ENCODE measurements at places on chromosomes 11 and 22.

DNA sequence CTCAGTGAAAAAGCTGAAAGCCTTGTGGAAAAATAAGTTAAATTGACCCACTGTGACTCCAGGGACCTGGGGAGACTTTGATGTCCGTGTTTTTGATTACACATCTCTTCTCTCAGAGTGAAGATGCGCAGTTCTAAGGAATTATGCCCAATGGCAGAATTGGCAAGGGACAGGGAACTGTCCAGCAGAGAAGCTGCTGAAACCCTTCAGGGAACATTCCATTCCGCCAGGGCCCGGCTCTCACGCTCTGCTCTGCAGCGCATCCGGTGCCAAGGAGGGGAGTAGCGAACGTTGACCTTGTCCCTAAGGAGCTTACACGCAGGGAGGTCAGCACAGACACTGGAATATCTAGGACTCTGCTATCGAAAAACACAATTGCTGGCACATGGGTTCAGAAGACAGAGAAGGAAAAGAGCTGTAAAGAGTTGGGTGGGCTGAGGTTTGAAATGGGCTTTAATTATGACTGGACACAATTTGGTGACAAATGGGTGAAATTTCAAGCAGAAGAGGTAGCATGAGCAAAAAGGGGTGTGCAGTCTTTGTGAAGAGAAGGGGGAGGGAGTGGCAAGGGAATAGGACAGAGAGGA is 64.5 kb upstream of the B3GAT1 start:
- DNase-seq = no peak

GRCh38 chr11:86140334-86140990 is 71.6 kb upstream of the PICALM start:
- no peak for DNase-seq

DNA sequence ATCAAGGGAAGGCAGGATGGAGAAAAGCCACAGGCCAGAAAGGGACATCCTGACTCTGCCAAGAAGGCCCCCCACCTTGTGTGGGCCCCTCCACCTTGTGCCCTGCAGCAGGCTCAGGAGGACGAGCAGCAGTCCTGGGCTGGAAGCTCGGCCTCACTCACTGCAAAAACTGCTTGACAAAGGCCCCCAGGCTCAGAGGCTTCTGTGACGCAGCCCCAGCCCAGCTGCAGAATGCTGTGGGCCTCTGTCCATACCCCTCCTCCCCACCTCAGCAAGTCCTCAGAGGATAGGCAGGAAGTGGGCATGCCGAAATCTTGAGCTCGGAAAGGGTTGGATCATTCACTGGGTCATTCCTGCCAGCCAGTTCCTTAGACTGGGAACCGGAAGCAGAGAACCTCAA is 61.9 kb downstream of the NRXN2 start:
- DNase-seq = no peak

DNA sequence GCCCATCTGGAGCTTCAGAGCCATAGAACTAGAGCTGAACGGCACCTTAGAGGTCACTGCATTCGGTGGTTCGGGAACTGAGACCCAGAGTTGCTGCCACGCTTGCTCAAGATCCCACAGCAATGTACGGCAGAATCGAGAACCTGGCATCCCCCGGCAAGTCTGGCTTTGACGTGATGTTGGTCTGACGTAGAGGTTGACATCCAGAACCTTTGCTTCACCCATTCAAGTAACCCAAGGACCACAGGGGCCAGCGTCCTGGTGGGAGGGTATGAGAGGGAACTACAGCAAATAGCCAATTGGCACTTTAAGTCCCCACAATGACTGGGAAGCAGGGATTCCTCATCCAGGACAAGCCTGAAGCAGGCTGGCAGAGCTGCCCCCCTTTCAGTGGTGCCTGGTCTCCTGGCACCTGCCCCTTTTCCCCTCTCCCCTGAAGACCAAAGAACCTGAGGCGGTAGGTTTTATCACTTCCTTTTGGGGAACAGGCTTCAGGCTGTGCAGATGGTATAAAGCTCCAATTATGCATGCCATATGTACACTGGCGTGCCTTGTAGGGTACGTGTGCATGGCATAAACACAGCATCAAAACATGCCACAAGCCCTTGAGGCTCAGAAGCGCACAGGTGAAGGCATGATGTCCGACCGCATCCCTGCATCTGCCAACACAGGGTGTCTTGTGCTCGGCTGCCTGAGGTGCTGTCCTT is 15.3 kb upstream of the TEF start:
- DNase-seq = no peak

- DNase-seq = no peak
Observed at GRCh38 chr11:77249427-77249826, 52.1 kb downstream of the GDPD4 start.

DNA sequence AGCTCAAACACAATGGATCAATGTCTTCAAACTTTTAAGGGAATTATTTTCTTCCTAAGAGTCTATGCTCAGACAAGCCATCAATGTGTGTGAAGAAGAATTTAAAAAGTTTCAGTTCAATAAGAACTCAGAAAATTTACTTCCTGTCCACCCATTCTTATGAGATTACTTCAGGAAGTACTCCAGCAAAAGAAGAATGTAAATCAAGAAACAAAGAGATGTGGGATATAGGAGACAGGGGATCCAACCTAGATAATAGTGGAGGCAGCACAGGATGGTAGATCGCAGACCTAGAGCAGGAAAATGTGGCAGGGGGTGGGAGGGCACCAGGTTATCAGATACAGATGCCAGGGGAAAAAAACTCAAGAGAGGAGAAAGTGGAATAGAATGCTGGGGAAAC is 170.6 kb downstream of the MPPED1 start:
- no peak for DNase-seq

DNA sequence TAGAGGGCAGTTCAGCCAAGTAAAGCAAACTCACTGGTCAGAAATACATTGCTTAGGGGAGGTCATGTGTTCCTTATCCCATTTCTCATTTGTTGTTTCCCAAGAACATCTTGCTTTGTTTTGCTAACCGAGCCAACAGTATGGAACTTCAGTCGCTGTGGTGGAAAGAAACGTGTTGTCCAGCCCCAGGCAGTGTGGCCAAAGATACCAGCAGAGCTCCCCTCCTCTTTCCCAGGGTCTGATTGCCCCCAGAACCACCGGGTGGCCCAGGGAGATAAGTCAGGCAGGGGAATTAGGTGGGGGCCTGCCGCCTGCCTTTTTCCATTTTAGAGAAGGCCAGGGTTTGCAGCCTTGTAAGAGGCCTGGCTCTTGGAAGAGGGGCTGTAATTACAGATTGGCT is 98.7 kb upstream of the CRYBB3 start:
- no peak for DNase-seq

- DNase-seq = no peak
Observed at GRCh38 chr11:71247551-71248250, 4.7 kb downstream of the SHANK2 start.

GRCh38 chr11:3610846-3611245 is 30.9 kb downstream of the ART5 start:
- no peak for DNase-seq

DNA sequence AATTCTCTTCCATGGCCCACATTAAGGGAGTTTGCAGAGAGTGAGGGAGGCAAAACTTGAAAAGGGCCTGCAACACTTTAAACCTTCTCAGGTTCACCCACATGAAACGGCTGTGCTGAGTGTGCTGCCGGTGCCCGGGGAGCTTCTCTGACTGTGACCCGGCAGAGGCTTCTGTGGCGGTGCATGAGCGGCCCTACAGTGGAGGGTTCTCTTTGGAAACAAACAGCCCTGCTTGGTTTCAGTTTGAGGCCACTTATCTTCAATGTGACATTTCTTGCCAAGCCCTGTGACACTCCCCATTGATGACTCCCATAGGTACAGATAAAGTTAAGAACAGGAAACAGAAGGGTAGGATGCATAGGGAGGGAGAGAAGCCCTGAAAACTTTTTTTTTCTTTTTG is 31.8 kb downstream of the FAM118A start:
- DNase-seq = no peak

DNA sequence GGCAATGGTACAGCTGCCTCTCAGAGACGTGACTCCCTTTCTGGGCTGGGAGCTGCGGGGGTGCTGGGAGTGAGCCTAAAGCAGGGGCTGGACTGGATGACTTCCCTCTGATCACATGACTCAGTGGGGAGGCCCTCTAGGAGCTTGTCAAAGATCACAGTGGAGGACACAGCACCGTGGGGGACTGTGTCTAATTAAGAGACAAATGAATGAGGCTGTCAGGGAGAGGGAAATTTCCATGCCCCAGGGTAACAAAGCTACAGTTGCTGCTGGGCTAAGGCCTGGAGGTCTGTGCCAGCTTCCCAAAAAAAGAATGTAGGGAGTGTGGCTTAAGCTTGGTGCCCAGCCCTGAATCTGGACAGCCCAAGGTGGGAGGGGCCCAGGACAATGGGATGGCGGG is 262.8 kb upstream of the PLET1 start:
- no peak for DNase-seq

DNA sequence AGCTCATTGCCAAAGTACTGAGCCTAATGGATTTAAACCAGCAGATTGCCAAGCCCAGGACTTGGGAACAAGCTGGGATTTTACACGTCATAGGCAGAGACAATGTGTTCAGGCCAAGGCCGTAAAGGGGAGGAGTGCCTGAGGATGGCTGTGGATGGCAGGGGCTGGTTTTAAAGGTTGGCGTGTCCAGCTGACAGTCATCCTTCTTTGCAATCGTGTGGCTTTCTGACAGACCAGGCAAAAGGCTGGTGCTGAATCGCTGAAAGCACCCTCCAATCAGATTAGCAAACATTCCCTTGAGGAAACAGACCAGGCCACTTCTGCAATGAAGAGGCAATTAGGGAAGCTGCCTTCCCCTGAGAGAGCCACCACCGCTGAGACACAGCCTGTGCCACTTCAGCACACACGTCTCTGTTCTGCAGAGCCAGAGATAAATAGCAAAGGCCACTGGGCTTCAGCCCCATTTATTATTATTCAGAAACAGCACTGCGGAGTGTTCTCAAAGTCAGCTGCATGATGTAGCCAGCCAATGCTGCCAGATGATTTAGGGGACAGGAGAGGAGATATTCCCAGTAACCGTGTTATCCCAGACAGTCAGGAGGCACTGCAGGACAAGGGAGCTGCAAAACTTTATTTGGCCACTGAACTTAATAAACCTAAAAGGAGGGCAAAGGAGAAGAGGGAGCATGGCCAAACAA is 54.2 kb upstream of the CSNK2A3 start:
- DNase-seq = no peak

- DNase-seq = no peak
Observed at GRCh38 chr11:23569547-23569946, 709.3 kb upstream of the CCDC179 start.

GRCh38 chr11:134644476-134645456 is 232.7 kb upstream of the B3GAT1 start:
- DNase-seq = no peak

Data from activated gamma-delta T cell treated with anti-CD3 and anti-CD28 coated beads, Interleukin-2, amount 50 U/mL, for 16 hours (primary cell).